ENCODE measurements at places on chromosomes 16 and 17.

- no peak for DNase-seq
These were observed 127.7 kb downstream of the XYLT1 start for GRCh38 chr16:17343028-17343427.

DNA sequence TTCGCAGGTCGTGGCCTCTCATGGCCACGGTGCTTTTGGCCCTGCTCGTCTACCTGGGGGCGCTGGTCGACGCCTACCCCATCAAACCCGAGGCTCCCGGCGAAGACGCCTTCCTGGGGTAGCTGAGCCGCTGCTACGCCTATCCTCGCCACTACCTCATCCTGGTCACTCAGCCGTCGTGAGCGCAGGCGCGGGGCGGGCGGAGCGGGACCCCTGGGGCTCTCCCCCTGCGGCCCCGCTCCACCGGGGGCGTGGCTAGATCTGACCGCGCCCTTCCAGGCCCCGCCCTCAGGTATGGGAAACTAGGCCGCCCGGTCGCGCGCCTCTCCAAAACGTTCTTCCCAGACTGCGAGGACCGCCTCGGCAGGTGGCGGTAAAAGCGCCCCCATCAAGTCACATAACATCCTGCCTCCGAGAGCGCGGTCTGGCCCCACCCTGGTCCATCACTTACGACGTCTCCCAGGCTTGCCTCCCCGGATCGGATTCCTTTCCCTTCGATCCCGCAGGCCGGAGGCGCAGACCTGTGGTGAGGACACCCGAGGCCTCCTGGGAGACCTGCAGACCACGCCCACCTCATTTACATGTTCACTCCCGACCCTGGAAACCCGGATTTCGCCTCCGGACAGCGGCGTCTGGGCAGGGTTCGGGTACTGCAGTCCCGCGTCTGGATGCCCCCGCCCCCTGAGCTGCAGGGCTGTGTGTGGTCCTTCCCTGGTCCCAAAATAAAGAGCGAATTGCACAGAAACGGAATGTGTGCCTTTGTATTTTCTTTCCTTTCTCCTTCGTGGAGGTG is 91.5 kb upstream of the TMEM97 start:
- peak; percentile 39 for DNase-seq

DNA sequence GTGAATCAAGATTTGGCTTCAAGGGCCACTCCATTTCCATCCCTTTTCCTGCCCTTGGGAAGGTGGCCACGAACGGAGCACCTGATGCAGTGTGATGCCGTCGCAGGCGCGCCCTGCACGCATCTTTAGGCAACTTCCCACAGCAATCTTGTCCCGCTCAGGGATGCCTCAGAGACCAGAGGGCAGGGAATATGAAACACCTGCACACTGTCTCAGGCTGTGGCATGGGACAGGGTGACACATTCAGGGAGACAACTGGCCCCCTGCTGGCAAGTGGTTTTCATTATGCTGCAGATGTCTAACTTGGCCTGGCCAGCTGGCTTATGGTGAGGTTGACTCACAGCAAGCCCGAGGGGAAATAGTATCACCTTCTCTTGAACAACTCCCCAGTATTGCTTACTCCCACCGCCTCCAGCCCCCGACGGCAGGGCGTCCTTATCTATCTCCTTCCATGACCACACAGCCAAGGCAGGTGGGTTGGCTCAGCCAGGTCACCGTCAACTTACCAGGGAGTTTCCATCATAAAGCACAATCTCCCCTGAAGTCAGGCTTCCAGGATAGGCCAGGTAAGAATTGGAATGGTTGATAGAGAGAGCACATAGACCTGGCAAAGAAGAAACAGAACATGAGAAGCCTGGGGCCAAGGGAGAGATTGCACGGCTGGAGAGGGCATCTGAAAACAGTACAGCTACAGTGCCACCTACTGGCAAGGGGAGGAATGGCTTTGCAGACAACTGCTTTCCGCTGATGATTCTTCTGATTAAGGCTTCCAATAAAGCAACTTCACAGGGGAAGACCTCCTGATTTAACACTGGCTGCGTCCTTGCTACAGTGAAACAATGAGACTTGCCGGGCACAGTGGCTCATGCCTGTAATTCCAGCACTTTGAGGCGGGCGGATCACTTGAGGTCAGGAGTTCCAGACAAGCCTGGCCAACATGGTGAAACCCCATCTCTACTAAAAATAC is 21.1 kb downstream of the WIPI1 start:
- DNase-seq: peak; percentile 87

DNA sequence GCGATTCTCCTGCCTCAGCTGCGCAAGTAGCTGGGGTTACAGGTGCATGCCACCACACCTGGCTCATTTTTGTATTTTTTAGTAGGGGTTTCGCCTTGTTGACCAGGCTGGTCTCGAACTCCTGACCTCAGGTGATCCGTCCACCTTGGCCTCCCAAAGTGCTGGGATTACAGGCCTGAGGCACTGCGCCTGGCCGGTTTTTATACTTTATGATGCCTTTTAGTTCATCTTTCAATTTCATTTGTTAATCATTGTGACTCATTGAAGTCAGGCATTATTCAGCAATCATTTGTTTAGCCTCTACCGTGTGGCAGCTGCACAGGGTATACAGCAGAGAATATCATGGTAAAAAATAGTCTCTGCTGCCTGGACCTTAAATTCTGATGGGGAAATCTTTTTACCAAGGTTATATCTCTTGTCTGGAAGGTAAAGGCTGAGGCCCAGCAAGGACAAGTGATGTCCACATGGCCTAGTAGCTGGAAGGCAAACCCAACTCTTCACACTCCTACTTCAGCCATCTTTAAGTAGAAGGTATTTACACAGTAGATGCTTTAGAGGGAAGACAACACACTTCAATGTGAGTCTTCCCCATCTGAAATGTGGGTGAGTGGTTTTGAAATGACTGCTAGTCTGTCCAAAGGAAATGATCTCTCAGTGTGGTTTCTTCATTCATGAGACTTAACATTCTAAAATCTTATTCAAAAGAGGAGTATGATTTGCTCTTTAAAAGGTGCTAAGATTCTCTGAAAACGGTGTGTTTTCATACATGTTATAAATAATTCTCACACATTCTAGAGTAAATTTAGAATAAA is 2.4 kb downstream of the PRPSAP2 start:
- DNase-seq: peak; percentile 54

DNA sequence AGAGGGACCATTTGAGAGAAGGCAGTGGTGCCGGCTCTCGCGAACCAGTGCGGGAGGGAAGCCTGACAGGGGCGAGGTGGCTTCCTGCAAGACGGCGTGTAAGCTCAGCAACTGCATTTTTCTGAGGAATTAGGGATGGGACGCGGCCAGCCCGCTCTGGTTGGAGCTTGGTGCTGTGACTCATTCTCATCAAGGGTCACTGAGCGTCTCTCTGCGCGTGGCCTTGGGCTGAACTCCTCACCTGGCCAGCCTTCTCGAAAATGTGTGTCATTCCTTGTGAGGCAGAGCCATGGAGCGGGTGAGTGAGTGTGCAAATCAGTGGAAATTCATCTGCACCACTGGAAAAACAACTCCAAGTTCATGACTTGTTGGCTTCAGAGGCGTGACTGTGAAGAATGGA is 52.8 kb downstream of the NTN1 start:
- DNase-seq: no peak

GRCh38 chr17:72472106-72472505 is 351.3 kb downstream of the SOX9 start:
- DNase-seq: no peak

GRCh38 chr17:81253358-81254131 is 14.4 kb downstream of the NDUFAF8 start:
- DNase-seq: peak; percentile 61

- DNase-seq: no peak
These were observed 290.3 kb downstream of the SOX9 start for GRCh38 chr17:72411124-72411563.

DNA sequence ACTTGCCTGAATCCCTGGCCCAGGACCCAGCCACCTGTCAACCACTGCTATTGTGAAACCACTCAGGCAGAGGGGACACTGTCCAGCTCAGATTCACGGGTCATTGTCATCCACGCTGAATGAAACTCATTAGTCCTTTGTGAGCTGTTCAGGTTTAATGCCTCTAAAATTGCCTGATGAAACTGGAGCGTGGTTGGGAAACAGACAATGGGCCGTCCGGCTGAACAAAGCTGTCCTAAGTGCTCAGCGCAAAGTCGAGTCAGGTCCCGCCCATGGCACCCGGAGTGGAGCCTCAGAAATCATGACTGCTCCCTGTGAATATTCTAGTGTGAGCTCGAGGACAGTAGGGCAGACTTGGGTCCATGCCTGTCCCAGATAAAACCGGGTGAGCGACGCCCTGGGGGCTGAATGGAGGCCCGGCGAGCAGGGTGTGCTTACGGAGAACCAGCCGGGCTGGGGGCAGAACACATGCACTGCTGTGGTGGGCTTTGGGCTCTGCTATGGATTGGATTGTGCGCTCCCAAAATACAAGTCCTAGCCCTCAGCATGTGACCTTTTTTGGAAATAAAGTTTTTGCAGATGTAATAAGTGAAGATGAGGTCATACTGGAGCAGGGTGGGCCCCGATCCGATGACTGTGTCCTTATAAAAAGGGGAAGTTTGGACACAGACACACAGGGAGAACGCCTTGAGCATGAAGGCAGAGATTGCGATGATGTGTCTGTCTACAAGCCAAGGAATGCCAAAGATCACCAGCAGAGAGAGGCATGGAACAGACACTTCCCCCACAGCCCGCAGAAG is 12.9 kb upstream of the CMIP start:
- peak; percentile 96 for DNase-seq

GRCh38 chr17:28255616-28256015 is 63.4 kb upstream of the TMEM97 start:
- no peak for DNase-seq

DNA sequence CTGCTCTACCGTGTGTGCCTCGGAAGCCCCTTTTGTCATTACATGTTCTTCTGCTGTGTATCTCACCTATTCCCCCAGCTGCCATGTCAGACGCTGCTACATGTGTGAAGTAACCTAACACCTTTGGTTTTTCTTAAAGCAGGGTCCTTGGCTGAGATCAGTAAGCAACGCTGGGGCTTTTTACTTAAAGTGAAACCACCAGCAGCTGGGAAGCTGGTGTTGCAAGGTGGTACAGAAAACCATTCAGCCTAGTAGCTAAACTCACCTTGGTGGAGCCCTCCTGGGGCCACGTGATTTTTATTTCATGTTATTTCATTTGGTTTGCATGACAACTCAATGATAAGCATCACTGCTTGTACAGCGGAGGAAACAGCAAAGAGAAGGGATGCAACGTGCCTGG is 62.6 kb downstream of the PLCG2 start:
- no peak for DNase-seq

- DNase-seq: peak; percentile 81
These were observed 5.0 kb downstream of the IGFBP4 start for GRCh38 chr17:40448213-40448638.

GRCh38 chr17:67280279-67280678 is 35.3 kb upstream of the HELZ start:
- no peak for DNase-seq

DNA sequence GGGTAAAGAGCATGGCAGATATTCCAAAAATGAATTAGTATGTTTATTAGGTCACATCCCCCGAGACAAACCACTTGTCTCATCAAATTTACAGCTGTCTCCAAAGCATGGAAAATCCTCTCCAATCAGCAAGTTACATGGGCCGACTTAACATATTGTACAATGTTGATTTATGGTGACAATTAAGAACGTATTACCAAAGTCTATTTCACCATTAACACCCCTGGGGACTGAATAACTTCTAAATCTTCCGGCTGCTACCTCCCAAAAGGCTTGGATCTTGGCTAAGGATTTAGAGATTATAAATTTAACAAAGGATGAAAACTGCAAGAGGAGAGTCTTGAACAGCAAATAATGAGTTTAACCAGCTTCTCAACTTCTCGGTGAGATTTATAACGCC is 311.9 kb downstream of the NPIPA8 start:
- no peak for DNase-seq

DNA sequence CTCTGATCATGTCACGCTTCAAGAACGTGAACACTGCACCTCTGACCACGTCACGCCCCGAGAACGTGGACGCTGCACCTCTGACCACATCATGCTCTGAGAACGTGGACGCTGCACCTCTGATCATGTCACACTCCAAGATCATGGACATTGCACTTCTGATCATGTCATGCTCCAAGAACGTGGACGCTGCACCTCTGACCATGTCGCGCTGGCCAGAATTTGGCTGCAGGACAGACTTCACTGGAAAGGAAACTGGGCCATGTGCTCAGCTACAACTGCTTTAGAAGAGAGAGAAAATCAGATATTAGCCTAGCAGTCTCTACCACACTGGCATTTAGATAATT is 182.7 kb downstream of the RPTOR start:
- no peak for DNase-seq

All from suppressor macrophage treated with lipopolysaccharide for 1 hour (primary cell).